ENCODE measurements at places on chromosomes 1 and 21.

DNA sequence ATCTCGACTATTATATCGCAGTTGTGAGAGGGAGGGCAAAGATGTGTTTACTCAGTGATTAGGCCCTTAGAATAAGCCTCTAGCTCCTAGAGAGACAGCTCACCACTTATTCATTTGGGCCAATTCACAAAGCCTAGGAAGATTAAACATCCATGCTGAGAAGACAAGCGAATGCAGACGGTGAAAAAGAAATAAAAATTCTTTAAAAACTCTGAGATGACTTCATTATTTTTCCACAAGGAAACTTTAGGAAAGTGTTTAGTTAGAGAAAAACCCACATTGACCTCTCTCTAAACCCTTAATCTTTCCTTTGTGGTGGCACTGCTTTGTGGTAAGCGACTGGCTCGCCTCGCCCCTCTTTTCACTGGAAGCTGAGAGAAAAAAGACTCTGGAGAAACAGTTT, 146.8 kb upstream of the DMRTA2 start:
- no peak for DNase-seq

GRCh38 chr1:9338397-9339246, 45.9 kb downstream of the SPSB1 start:
- DNase-seq, result no peak

GRCh38 chr1:232142403-232143314, 487.3 kb downstream of the SIPA1L2 start:
- DNase-seq, result no peak

DNA sequence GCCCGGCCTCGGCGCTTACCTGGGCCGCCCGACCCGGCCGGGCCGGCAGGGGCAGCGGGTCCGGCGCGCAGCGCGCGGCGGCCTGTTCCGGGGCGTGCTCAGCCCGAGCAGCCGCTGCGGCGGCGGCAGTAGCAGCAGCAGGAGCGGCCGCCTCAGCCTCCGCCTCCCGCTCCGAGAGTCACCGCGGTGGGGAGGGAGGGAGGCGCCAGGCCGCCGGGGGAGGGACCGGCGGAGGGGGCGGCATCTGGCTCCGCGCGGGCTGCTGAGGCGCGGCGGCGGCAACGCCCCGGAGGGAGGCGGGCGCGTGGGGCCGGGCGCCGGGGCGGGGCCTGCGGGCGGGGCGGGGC, at the start of gene CTNNBIP1:
CTNNBIP1 (minus strand) TSS at position 194 of the 347 bp plus-strand sequence. CDS start 38,205 bp downstream, outside the sequence.
- no peak for DNase-seq

DNA sequence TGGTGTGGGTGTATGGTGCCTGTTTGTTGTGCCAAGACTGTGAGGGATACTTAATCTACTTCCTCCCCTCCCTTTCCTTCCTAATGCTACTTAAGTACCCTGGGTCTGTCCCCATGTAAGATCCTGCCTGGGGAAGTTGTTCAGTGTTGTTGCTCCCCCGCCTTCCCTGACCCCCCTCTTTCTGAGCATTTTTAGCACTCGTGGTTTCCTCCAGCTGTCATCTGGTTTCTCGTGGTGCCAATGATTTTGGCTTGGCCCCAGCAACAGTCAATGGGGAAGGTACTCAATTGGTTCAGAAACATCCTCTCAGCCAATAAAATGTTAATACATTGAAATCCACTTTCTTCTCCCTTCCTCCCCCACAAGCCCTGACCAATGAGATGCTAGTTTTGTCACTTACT, 8.0 kb upstream of the B4GALT3 start:
- DNase-seq, result peak; percentile 74

DNA sequence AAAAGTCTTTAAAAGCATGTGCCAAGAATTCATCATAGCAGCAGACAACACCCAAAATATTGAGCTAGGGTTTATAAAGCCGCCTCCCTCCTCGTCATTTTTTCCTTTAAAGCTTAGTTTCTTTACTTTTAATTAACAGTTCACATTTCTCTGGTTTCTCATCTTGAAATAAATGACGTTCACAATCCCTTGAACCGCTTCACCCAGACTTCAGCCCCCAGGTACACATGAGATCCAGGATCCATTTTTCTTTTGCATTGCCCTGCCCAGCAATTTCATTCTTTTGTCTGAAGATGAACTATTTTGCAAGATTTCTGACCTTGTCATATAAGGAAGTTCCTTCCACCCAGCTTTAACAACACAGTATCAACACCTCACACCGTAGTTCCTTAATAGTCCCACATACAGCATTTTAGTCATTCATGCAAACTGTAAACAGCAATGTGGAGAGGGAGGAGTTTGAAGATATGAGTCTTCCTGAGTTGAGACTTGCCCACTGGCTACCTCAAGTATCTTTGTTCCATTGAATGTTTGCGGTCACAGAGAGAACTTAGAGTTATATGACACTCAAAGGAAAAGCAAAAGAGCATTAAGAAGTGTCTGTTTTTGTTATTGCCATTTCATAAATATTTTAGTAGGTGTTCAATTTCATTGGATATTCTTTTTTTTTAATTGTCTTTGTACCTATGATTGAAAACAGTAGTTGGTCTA, 35.3 kb upstream of the CACYBP start:
- DNase-seq, result no peak

- no peak for DNase-seq
Measured at GRCh38 chr1:38175121-38175520, 128.5 kb upstream of the POU3F1 start.

GRCh38 chr1:67405473-67406245, 24.5 kb downstream of the SERBP1 start:
- no peak for DNase-seq

GRCh38 chr1:197254866-197255265, 13.2 kb upstream of the CRB1 start:
- no peak for DNase-seq

GRCh38 chr1:61301824-61302657, 219.7 kb downstream of the NFIA start:
- no peak for DNase-seq

DNA sequence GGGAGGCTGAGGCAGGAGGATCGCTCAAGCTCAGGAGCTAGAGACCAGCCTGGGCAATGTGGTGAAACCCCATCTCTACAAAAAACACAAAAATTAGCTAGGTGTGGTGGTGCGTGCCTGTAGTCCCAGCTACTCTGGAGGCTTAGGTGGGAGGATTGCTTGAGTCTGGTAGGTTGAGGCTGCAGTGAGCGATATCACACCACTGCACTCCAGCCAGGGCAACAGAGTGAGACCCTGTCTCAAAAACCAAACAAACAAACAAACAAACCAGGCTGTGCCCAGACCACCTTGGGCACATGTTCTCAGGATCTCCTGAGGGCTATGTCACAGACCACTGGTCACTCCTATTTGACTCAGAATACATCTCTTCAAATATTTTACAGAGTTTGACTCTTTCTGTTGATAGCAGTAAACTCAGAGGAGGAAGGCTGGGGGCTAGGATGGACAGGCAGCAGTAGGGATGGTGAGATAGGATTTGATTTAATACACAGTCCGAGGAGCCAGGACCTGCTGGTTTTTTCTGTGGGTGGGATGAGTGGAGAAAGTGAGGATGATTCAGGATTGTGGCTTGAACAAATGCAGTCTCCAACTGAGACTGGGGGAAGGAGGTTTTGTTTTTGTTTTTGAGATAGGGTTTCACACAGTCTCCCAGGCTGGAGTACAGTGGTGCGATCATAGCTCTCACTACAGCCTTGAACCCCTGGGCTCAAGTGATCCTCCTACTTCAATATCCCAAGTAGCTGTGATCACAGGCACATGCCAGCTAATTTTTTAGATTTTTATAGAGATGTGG, 46.5 kb downstream of the OLFML3 start:
- no peak for DNase-seq

GRCh38 chr1:173573596-173573995, 29.3 kb downstream of the SLC9C2 start:
- no peak for DNase-seq

DNA sequence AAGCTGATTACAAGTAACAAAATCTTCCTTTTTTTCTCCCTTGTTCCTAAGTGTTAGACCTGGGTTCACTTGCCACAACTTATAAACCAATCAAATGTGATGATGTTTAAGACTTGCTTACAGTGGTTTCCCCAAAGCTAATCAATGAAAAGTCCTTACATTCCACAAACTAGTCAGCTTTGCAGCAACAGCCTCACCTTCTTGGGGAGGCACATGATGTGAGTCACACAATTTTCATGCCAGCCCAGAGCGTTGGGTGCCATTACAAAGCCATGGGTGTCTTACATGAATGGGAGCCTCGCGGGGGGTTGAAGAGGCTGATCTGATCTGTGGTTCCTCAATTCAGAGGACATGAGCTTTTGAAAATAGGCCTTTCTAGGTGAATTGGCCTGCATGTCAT, 91.6 kb upstream of the UBE2U start:
- no peak for DNase-seq

GRCh38 chr1:101147381-101147780, 89.4 kb upstream of the S1PR1 start:
- no peak for DNase-seq

GRCh38 chr21:32238063-32238462, 40.8 kb downstream of the MIS18A start:
- no peak for DNase-seq

DNA sequence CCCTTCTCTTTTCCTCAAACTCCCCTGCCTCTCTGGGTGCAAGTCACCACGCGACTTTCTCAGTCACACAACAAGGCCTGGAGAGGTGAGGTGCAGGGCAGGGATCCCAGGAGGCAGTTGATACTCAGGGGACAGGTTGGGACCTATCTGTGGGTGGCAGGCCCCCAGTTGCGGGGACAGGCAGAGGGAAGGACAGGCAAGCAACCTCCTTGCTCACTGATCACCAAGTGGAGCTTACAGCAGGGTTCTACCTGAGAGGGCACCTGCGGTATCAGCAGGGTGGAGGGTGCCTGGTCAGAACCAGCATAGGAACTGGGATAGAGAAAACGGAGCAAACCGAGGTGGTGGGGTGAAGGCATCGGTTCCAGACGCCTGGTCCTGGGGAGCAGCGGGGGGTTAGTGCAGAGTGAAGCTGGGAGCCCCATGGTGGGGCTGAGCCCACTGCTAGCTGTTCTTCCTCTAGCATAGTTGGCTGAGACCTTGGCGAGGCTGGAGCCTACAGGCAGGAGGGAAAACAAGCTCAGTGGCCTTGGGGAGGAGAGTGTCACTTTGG, 24.4 kb upstream of the TENT5C start:
- DNase-seq, result no peak

- DNase-seq, result no peak
Measured at GRCh38 chr1:82632155-82632554, 831.4 kb downstream of the ADGRL2 start.

DNA sequence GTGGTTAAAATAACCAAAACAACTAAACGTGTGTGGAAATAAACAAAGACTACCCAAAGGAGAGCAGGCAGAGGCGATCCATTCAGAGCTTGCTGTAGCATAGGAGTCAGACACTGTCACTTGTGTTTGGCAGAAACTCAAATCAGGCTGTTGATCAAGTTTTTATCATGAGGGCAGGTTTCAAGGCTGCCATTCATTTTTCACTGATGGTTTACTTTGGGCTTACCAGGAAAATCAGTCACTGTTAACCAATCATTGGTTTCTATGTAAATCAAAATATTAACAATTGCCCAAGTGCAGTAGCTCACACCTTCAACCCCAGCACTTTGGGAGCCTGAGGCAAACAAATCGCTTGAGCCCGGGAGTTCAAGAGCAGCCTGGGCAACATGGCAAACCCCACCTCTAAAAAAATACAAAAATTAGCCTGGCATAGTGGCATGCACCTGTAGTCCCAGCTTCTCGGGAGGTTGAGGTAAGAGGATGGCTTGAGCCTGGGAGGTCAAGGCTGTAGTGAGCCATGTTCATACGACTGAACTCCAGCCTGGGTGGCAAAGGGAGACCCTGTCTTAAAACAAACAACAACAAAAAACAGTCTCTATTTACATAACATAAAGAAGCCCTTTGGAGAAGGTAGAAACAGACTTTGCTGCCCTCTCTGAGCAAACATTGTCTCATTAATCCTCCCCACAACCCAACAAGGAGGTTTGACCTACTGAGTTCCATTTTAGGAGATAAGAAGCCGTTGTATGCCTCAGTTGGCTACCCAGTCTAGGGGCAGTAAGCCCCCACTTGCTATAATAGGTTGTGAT, 21.1 kb upstream of the ETS2 start:
- DNase-seq, result no peak

DNA sequence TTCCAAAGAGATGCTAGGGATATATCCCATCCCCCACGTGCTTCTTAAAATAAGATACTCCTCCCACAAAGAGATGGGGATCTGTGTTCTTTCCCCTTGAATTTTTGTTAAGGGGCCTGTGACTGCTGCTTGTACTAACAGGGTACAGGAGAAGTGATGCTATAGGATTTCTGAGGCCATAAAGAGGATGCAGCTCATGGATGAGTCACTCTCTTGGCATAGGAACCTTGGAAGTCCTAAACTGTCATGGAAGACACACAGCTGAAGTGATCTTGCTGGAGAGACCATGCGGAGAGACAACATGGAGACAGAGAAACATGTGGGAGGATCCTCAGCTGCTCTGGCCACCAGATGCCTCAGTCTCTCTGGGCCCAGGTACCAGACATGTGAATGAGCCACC, 157.2 kb downstream of the S1PR1 start:
- DNase-seq, result no peak

DNA sequence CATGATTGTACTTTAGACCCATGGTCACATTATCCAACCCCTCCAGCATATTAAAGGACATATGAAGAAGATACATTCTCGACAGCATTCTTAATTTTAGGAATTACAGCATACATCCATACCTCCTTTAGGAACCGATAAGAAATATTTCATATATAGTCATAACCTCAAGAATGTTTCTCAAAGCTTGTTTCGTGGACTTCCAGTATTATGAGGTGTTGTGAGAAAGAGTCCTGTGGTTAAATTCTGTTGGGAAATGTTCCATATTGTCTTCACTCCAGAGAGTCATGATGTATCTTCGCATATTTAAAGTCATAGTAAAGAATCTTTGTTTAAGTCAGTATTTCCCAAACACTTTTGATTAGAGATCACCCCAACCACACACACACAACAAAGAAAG, 321.0 kb upstream of the SNX7 start:
- no peak for DNase-seq

DNA sequence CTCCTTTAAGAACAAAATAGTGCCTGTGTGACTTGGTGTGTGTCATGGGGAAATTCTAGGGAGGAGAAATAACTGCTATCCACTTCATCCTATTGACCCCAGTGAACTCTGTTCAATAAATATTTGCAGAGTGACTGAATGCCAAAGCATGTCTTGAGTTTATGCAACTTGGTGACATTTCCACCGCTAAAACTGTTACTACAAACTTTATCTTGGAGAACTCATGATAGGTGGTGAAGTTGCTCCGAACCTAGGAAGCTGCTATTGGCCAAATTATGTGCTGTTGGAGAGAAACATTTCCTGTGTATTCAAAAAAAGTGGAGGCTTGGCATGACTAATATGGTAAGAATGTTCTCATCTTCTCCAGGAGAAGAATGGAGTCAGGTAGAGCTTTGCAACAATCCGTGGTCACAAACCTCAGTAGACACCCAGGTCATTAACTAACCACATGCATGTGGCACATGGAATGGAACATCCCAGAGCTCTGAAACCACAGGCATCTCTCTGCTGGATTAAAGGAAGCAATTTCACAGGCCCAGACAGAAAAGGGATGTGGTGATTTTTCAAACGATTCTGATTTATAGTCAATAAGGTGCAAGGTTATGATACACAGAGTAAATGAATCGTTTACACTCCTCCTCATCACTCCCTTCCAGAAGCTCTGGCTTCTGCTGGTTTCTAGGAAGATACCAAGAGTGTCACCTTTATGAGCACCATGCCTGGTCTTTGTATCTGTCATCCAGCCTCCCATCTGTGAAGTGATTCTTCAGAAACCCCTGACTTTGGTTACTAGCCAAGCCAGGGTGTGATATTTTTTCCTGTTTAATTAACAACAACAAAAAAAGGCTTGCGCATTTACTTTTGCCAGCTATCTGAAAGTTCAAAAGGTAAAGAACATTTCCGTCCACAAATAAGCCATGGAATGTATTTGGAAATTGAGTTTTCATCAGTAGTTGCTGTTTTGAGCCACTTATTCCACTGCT, 361.1 kb downstream of the TGFB2 start:
- no peak for DNase-seq
